ENCODE measurements at places on chromosomes 3 and 15.
A peak's percentile ranks its signal among the peaks of the same experiment; 100 is the strongest.

DNA sequence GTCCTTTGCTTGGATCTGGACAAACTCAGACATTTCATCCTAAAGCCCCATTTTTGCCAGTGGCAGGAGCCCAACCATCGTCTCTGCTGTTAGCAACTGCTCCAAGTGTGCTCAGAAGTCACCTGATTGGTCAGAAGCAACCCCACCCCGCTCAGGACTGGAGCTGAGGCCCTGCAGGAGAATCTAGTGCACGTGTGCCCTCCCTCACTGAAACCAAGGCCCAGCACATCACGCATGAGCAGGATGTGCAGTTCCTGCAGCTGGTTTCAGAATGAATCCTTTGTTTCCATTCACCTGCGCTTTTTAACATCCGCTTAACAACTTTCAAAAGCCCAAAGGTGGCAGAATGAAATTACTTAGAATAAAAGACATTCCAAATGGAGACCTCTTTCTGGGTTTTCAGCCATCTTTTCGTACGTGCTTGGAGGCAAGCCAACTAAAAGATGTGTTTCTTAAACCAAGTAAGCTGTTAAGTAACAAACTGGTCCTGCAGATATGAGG is 81.2 kb downstream of the SRGAP3 start:
- peak; percentile 52 for DNase-seq

DNA sequence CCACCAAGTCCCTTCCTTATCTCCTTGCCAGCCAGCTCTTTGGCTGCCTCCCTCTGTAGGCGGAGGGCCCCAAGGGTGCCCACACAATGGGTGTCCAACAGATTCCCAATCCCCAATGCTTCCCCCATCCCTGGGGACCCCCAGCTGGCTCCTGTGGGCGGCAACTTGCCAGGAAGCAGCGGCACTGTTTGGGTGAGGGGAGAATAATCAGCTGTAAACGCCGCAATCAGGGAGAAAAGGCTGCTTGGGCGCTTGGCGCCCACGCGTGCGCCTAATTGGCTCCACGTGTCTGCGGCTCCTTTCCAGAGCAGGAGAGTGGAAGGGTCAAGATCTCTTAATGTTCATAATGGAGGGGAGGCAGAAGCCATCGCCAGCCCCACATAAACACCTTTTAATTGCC is 67.9 kb upstream of the TMEM115 start:
- no peak for DNase-seq

- DNase-seq: no peak
These were observed 345.6 kb downstream of the FEZF2 start for GRCh38 chr3:62027796-62028195.

- no peak for DNase-seq
These were observed 121.8 kb downstream of the SSR3 start for GRCh38 chr3:156433138-156433537.

DNA sequence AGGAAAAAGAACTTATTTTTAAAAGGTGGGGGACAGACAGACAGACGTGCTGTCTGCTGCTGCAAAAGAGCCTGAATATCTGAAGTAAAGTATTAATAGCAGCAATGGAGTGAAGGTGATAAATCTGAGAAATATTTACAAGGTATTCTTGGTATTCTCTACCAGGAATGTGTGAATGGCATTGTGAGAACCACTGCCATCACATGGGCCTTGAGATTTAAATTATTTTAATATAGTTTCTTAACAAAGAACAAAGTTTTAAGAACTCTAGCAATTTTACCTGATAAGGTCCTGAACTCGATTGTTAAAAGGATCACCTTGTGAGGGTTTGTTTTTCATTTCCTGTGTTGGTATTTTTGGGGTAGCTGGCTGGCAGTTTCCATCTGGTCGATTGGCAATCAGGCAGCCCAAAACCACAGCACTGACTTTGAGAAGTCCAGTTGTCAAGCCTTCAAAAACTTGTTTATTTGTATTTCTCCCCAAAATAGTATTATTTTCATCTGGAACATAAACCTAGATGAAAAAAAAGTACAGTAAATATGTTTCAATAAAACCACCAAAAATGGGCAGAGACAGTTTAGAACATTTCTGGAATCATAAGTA is 97.3 kb downstream of the ISL2 start:
- peak; percentile 28 for DNase-seq

DNA sequence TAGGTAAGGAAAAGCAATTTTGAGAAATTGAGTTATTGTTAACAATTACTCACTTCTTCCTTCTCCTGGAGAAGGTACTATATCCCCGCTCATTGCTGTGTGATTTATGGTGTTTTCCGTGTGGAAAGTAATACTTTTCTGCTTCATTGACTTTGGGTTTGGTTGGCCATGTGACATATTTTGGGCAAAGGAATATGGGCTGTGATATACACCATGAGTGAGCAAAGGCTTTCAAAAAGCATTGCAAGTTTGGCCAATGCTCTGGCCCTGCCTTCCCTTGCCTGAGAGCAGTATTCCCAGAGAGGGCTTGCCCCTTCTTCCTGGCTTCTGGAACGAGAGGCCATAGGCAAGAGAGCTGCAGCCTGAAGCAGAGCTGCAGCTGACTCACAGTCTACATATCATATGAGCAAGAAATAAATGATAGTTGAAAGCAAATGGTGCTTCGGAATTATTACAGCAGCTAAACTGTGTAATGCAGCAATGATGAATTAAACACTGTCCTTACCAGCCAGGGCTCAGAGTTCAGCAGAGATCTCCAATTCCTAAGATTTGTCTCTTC is 216.8 kb upstream of the CD96 start:
- DNase-seq: no peak

DNA sequence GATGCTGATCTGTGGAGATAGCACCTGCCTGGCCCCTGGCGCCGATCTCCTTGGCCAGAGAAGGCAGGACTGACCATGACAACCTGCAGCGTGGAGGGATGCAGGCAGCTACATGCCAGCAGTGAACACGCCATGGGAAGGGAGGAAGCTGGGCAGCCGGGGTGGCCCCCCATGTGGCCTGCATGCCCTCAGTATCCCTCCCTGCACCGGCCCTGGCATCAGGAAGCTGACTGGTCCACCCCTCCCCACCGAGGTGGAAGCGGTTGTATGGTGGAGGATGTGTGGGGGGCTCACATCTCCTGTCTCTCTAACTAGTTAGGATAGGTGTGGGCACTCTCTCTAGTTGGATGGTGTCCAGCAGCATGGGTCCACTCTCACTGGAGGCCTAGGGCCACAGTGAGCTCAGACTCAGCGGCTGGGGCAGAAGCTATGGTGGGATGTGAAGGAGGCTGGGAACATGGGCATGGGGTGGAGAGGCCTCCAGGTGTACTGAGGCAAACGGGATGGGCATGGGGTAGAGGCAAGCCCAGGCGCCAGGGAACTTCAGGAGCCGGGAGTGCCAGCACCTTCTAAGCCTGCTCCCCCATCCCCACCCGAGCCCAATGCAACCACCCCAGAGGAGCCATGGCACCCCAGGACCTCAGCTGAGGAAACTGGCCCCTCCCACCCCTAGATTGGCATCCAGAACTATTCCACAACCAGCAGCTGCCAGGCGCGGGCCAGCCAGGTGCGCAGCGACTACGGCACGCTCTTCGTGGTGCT is 1.8 kb upstream of the ABTB1 start:
- DNase-seq: no peak

DNA sequence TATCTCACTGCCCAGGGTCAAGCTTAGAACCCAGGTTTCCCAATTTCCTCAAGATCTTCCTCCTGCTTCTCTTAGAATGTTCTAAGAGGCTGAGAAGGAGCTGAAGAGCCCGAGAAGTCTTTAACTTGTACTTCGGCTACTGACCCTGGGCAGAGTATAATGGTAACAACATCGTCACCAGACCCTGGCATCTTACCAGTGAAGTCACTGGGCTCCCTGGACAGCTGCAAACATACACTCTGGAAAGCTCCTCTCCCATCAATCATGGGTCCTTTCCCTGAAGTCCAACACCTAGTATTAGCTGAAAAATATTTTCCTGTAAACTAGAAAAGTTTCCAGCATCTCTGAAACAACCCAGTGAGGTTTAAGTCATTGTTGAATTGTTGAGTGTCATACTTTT is 22.7 kb downstream of the CPEB1 start:
- no peak for DNase-seq

GRCh38 chr3:126867190-126867862 is 115.6 kb upstream of the PLXNA1 start:
- no peak for DNase-seq

GRCh38 chr3:113057117-113057516 is 66.3 kb downstream of the GTPBP8 start:
- DNase-seq: no peak

DNA sequence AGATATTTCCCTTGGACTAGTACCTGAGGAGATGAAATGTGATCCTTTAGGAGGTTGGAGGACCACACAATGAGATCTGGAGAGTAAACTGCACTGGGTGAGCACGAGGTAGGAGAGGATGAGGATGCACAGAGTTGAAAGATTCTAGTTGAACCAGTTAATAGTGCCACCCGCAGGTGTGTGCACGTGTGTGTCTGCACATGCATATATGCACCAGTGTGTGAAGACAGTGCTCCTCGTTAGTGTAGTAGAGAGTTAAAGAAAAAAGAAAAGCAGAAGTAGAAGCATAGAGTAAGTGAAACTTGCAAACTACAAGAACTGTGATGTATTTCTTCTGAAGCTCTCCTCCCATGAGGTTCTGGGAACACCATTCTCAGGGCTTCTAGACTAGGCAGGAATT is 8.4 kb downstream of the MED12L start:
- DNase-seq: no peak

DNA sequence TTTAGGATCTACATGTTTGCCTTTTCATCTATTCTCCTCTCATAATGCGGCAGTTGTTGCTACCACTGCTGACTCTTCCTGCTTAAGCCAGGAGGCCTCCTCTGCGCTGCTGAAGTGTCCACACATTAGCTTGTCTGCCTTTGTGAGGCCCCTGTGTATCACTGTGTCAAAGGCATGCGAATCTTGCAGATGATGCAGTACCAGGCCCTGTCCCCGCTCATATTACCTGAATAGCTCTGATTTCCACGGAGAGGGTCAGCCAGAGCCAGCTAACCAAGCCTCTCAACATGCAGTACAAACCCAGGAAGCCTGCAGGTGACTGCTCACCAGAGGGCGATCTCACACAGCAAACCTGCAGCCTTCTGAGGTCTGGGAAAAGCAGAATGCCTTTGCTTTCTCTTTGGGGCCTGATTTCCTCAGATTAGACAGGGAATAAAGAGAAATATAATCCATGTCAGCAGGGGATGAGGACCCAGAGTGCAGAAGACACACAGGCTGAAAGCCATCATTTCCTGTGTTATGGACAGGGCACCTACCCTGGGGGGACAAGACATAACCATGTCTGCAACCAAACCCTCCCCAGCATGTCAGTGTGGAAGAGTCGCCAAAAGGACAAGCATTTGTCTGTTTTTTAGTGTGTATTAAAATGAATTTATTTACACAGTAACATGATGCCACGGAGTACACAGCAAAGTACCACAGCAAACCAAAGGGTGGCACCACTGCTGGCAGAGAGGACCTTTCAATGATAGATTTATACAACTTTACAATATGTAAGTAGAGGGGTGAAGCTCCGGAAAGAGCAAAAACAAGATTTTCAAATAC is 36.8 kb upstream of the TSPAN3 start:
- DNase-seq: peak; percentile 85

DNA sequence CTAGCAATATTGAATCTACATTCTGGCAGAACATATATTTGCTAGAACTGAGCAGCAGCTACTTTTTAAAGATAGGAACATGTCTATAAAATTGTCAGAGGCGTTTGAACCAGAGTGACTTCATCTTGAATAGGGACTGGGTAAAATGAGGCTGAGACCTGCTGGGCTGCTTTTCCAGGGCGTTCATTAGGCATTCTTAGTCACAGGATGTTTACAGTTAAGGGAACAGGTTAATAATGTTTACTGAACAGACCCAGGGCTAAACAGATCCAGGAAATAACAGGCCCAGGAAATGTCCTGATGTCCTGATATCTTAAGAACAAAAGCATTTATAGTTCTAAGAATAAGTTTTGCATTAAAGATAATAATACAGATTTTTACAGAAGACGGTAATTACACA is 34.5 kb upstream of the B3GALNT1 start:
- DNase-seq: no peak

- DNase-seq: no peak
These were observed 1.1 kb downstream of the PKM start for GRCh38 chr15:72229947-72230196.

Data from GM23338 (cell line).